ENCODE measurements at places on chromosomes 7 and 10.

GRCh38 chr10:114691442-114691941 is 33.4 kb upstream of the ABLIM1 start:
- no peak for DNase-seq

DNA sequence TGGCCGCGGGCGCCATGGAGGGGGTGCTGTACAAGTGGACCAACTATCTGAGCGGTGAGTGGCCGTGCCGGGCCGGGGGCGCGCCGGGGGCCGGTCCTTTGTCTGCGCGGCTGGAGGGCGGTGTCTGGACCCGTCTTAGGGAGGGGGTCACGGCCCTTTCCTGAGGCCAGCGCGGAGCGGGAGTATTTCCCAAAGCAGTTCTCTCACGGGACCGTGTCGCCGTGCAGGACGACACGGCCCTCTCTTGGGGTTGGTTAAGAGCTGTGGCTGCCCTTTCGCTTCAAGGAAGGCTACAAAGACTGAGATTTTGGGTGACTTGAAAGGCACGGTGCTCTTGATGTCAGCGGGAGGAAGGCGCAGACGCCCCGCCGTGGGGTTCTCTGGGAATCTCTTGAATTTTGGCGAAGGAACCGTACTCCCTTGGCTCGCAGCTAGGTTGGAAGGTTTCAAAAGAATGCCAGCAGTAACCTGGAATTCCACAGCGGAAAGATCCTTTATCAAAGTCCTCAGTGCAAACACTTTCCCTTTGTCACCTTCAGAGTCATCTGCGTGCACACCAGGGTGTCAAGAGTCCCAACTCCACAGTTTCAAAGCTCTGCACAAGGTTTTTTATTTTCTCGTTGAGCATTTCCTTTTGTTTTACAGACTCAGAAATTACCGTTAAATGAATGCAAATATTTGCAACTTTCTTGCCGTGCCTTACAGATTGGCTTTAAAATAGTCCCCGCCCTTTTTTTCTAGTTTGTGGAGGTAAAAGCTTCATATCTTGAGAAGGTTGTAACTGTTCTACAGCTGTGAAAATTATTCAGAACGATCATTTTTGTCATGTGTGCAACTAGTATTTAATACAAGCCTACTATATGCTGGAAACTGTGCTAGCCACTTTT is 780 bp downstream of the PLEKHA8 start:
- DNase-seq, result peak; percentile 45

- DNase-seq, result no peak
These were observed 434 bp upstream of the PLEKHA8 start for GRCh38 chr7:30027740-30028215.

DNA sequence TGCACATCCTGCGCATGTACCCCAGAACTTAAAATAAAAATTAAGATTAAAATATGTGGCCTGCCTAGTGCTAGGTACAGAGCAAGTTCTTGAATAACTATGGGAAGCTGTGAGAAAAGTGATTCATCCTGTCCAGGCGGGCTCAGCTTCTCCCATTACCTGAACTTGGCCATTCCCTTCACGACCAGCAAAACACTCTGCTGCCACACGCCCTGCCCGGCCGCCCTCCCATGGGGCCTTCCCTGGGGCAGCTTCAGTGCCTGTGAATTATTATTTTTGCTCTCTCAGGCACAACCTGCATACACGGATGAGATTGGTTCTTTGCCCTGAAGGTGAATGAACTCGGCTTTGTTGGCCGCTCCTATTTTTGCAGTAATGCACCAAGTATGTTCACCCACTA is 209.2 kb upstream of the SHH start:
- no peak for DNase-seq

DNA sequence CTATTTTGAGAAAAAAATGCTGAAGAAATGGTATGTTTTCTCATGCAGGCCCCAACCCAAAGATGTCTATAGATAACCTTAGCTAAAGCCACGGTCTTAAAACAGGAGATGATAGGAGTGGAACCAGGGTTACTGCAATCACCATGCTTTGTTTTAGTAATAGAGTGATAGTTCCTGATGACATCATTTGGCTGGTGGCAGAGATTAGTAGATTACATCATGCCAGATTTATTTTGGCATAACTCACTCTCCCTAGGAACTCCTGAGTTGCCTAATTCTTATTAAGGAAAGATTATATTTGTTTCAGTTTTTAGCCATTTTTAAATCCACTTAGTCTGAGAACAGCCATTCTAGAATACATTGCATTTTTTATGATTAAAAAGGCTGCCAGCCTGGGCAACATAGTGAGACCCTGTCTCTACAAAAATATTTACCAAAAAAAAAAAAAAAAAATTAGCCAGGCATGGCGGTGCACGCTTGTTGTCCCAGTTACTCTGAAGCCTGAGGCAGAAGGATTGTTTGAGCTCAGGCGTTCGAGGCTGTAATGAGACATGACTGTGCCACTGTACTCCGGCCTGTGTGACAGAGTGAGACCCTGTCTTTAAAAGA is 17.8 kb downstream of the ENO4 start:
- DNase-seq, result no peak

DNA sequence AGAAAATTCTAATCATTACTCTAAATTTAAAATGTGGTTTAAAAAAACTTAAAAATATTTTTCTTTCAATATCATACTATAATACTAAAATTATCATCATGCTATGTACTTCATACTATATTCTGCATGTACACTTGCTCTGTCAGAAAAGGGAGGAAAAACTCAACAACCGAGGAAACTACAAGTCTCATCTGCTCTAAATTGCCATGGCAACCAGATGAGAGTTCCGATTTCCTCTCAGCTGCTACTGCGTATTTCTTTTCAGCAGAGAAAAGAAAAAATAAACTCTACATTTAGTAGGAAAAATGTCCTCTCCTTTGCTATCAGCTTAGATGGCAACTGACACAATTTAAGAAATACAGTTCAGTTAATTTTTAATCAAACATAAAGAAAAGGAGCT is 178.9 kb downstream of the SRPK2 start:
- DNase-seq, result no peak

DNA sequence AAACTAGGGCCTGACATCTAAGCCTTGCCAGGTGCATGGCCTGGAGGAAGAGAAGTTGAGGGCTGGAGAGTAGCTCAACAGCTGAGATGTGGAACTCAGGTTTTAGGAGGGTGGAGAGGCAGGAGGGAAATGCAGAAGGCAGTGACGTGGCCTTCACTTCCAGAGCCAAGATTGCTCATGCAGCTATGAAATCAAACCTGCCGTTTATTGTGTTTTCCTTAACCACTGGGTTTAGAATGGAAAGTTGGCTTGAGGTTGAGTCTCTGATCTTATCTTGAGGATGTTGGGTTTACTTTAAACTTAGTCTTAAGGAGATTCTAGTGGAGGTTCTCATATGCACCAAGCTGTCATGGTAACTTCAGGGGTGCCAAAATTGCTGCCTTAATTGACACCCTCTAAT is 178.6 kb downstream of the SORCS3 start:
- DNase-seq, result no peak

Measured in RWPE1 (cell line).